ENCODE measurements at places on chromosomes 2 and 18. TPM values are rescaled to one million over a fixed set of nuclear protein-coding genes. Genes with fewer than 3 reads are reported as not detected.

Gene ABCG8
- polyA plus RNA-seq, result 0.88 TPM

Gene GCG
- polyA plus RNA-seq, result not detected

- DNase-seq, result no peak
Measured at GRCh38 chr2:24380820-24381219, 20.5 kb upstream of the ITSN2 start.

Gene SPP2
- polyA plus RNA-seq, result not detected

Gene CPO
- 1.7 TPM for polyA plus RNA-seq

DNA sequence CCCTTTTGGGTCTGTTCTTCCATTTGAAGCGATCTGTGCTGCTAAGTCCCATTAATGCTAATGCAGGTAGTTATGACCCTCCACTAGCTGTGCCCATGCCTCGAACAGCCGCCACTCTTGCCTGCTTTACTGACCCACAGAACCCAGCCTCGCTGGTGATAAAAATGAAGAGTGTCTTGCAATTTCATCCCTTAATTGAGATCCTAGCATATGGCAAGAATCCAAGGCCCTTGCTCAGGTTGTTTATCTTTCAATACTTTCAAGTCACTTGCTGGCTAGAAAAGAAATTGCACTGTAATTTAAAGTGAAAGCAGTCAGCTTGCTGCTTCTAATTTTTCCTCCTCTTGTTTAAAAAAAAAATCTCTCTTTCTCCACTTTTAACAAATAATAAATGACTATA, 73.6 kb downstream of the ZNF521 start:
- no peak for DNase-seq

Gene LYPD6
- polyA plus RNA-seq, result 18.8 TPM

GRCh38 chr2:10297191-10297830, 5.4 kb upstream of the HPCAL1 start:
- no peak for DNase-seq

- no peak for DNase-seq
Measured at GRCh38 chr2:120647487-120647886, 88.2 kb upstream of the GLI2 start.

- no peak for DNase-seq
Measured at GRCh38 chr2:172986040-172986439, 89.6 kb upstream of the MAP3K20 start.

Gene FANCL
- polyA plus RNA-seq, result 68.9 TPM

DNA sequence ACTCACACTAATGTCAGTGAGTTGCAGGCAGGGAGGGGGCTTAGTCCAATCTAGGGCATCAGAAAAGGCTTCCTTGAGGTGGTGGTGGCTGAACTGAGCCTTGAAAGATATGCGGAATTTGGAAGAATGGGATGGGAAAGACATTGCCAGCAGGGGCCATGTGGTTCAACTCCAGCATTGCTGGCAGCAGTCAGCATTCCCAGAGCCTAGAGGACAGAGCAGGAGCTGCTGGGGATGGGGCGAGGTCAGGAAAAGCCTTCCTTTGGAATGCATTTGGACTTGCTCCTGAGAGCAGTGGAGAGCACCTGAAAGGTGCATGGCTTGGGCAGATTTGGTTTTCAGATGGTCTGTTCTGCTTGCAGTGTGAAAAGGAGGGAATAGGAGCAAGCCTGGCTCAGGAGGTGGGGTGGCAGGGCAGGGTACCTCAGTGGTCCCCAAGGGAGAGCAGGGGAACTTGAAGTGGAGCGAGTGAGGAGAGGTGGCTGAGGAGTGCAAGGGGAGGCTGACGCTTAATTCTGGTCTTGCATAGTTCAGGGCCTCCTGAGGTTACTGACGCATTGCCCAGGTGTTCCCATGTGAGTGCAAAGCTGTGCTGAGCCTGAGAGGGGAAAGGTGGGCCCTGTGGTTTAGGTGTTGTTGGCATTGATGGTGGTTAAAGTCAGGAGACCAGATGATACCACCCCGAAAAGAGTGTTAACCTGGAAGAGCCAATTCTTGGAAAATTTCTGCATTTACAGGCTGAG, 112.1 kb upstream of the MGAT5 start:
- no peak for DNase-seq

DNA sequence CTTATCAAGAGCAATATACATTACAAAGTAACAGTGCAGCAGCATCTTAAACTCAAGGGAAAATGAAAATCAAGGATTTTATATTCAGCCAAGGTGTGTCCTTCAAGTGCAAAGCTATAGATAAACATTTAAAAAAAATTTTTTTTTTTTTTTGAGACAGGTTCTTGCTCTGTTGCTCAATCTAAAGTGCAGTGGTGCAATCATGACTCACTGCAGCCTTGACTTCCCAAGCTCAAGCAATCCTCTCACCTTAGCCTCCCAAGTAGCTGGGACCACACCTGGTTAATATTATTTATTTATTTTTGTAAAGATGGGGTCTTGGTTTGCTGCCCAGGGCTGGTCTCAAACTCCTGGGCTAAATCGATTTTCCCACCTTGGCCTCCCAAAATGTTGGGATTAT, 9.0 kb downstream of the CDKL4 start:
- DNase-seq, result no peak

- no peak for DNase-seq
Measured at GRCh38 chr2:214341646-214342045, 69.2 kb upstream of the VWC2L start.

- DNase-seq, result no peak
Measured at GRCh38 chr18:69257861-69258458, 142.7 kb upstream of the DOK6 start.

Gene AMER3
- polyA plus RNA-seq, result 0.03 TPM

Data from left kidney (tissue), 8 donors.